T-helper 17 cell (primary cell): ENCODE measurements at places on chromosomes 13 and 19.

DNA sequence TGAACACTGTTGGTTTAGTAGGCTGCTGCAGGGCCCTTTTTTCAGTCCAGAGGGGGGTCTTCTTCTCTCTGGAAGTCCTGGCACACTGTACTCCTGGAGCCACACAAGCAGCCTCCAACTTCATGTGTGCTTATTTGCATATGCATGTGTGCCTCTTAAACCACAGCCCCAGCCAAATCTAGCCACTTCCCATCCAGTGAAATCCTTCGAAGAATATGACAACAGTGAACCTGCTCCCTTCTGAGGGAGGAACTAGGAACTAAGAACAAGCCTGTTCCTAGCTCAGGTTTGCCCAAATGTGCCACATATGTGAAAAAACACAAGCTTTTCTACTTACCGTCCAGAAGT lies 348.5 kb downstream of the FOXO1 start:
- no peak for DNase-seq

DNA sequence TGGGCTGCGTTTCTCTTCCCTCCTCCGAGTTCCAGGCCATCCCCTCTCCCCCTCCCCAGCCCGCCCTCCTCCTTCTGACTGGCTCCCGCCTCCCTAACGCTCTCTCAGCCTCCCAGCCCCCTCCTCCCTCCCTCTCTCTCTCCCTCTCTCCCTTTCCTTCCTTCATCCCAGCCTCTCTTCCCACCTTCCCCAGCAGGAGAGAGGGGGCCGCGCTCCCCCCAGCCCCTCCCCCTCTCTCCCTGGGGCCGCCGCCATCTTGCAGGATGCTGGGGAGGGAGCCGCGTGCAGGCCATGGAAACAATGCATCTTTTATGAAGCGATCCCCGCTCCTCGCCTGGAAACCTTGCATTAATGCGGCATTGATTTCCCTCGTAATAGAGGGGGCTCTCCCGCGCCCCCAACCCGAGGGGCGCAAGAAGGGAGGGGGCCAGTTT lies 42.6 kb upstream of the ADGRL1 start:
- peak; percentile 15 for DNase-seq

DNA sequence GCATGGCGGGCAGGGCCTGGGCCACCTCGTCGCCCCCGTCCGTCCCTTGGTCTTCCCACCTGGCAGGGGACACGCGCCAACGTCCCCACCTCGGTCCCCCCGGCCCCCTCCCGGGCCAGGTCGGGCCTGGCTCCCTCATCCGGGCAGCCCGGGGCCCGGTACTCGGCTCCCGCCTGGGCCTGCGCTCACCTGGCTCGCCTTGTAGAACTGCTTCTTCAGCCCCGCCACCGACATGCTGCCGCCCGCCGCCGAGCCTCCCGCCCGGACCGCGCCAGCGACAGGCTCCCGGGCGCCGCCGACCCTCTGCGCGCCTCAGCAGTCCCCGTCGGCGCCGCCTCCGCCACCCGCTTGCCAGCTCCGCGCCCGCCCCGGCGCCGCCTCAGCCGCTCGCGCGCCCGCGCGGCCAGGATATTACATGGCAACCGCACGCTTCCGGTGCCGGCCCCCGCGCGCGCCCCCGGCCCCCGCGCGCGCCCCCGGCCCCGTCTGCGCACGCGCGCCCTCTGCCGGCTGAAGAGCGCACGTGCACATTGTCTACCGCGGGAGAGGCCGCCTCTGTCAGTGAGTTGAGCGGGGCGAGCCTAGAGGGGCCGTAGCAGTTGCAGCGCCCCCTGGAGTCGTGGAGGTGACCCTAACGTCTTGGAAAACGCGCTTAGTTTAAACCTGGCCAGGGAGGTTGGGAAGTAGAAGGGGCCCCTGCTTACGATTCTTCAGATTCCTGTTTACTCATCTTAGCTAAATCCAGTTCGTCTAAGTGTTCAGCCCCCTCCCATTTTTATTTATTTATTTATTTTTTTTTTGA lies at the start of gene SH3GL1:
SH3GL1 (minus strand) TSS at position 413 of the 802 bp plus-strand sequence; CDS start at position 234, 179 bp downstream.
- DNase-seq, result peak; percentile 90

- no peak for DNase-seq
These were observed 49.7 kb upstream of the EHD2 start for GRCh38 chr19:47663435-47663910.

DNA sequence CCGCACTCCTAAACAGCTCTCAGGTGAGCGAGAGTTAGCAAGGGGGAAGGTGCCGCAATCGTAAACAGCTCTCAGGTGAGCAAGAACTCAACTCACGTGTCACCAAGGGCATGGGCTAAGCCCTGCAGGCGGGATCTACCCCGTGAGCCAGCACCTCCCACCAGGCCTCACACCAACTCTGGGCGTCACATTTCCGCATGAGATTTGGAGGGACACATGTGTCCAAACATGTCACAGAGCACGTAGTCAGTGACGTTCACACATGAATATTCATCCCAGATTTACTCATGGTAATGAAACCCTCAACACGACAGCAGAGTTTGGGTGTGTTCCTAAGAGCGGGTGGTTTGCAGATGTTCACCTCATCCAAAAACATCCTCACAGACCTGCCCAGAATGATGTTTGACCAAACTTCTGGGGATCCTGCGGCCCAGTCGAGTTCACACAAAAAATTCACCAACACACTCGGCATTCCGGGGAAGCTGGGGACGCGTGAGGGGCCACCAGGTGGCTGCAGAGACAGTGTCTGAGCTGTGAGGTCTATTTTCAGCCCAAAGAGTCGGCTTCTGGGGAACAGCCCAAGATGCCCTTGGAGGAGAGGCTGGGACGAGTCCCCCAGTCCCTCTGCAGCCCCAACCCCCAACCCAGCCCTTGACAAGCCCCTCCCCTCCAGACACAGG lies 19.6 kb downstream of the C2CD4C start:
- no peak for DNase-seq

- no peak for DNase-seq
These were observed 2.2 kb downstream of the ZIC2 start for GRCh38 chr13:99983499-99984401.

GRCh38 chr19:18009412-18010066 lies 1.6 kb downstream of the ARRDC2 start:
- DNase-seq, result no peak

DNA sequence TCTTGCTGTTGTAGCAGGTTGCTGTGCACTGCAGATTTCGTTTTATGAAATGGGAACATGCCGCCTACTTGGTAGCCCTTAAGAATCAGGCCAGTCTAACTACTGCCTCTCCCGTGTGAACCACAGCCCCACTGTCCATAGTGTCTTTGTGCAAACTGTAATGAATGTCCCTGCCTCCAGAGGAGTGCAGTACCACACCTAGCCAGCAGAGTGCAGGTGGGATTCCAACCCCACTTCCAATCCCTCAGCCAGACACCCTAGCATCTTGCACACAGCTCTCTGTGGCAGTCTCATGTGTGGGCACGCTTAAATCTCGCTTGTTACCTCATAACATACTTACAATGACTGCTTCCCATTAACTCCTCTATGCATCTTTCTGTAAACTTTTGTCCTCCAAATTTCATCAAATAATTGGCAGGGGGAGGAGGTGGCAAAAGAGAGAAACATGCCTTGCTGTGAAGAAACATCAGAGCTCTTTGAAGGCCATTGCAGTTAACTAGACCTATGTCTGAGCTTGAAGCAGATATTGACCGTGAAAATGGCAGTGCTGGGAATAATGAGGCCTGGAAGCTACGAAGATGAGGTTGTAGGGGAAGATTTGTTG lies 47.2 kb downstream of the ZAR1L start:
- peak; percentile 40 for DNase-seq

DNA sequence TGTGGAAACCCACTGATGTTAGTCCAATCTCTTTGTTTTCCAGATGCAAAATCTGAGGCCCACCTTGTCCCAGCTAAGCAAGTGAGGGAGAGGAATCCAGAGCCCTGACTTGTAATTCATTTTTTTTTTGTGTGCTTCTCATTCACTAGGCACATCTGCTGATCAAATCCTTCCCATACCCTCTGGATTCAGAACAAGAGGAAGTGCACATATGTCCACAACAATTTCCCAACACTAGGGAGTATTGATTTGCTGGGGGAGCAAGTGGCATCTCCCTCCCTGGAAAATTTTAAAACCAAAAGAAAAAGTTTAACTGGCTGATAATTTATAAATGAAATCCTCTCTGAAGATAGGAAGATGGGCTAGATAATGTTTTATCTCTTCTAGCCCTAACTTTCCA lies 94.6 kb upstream of the RFC3 start:
- no peak for DNase-seq

GRCh38 chr13:30845297-30846214 lies 60.5 kb upstream of the MEDAG start:
- DNase-seq, result no peak

GRCh38 chr13:111227405-111227804 lies 93.0 kb upstream of the TEX29 start:
- DNase-seq, result no peak

DNA sequence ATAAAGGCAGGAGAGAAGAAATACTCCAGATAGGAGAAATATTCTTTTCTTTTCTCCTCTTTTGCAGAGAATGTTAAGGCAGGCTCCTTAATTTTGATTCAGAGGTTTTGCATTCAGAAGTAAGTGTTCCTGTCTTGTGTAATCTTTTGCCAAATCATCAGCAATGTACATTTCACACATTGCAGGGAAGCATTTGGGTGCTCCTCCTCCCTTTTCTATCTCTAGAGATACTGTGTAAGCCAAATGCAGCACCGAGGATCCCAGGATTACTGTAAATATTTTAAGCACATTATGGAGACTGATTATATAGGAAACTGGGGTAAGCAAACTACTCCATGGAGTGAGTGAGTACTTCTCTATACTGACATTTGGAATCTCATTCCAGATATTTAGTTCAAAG lies 7.2 kb downstream of the ATP8A2 start:
- DNase-seq, result no peak

DNA sequence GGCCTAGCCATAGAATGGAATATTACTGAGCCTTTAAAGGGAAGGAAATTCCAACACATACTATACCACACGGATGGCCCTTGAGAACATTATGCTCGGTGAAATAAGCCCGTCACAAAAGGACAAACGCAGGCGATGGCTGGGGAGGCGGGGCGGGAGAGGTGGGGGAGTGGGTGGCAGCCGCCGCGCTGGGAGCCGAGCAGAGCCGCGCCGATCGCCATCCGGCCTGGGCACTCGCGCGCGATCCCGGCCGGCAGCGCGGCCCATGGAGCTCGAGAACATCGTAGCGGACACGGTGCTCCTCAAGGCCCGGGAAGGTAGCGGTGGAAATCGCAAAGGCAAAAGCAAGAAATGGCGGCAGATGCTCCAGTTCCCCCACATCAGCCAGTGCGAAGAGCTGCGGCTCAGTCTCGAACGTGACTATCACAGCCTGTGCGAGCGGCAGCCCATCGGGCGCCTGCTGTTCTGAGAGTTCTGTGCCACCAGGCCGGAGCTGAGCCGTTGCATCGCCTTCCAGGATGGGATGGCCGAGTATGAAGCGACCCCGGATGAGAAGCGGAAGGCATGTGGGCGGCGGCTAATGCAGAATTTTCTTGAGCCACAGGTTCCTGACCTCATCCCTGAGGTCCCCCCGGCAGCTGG lies 140.1 kb downstream of the ZDHHC20 start:
- no peak for DNase-seq

- DNase-seq, result no peak
These were observed 327.2 kb downstream of the GPC5 start for GRCh38 chr13:91725646-91726045.

- no peak for DNase-seq
These were observed 595.5 kb downstream of the TBC1D4 start for GRCh38 chr13:74886502-74886901.

- DNase-seq, result no peak
These were observed 22.2 kb upstream of the ZNF181 start for GRCh38 chr19:34711890-34712289.

GRCh38 chr19:33819880-33820781 lies 23.5 kb downstream of the KCTD15 start:
- peak; percentile 40 for DNase-seq

DNA sequence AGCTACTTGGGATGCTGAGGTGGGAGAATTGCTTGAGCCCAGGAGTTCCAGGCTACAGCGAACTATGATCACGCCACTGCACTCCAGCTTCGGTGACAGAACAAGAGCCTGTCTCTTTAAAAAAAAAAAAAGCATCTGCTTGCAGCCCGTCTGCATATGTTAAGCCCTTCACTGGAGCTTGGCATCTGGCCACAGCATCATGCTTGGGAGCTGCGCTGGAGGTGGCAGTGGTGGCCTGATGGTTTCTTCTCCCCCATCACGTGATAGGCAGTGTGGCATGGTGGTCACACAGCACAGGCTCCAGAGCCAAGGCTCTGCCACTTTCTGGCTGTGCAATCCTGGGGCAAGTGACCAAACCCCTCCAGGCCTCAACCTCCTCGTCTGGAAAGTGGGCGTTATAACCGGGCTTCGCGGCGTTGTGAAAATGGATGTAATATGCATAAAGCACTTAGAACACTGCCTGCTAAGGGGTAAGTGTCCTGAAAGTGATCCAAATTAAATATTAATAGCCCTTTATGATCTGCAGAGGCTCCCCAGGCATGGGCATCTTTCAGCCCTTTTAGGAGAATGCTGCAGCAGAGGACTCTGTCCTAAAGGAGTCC lies 24.4 kb downstream of the MARK4 start:
- DNase-seq, result no peak

DNA sequence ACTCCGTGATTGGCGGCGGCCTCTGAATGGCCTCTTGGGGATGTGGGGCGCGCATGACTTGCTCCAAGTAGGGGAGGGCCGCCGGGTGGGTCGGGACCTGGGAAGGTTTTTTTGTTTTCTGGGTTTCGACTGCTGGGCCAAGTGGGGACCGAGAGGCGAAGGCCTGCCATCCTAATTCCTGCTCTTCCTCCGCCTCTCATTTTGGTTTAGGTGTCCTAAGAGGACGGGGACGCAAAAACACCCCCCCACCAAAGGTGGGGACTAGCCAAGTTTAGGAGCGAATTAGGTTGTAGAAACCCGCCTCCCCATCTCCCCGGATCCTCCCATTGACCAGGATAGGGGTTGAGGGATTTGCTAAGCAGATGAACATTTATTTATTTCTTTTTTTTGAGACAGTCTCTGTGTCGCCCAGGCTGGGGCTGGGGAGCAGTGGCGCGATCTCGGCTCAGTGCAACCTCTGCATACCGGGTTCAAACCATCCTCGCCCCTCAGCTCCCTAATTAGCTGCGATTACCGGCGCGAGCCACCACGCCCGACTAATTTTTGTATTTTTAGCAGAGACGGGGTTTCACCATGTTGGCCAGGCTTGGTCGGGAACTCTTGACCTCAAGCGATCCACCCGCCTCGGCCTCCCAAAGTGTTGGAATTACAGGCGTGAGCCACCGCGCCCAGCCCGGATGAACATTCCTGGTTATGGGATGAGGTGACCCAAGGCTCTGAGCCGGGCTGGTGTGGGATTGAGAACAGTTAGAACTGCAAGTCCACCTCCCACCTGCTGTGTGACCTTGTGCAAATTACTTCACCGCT lies 838 bp downstream of the PPP2R1A start:
- DNase-seq, result no peak

- no peak for DNase-seq
These were observed 594.6 kb downstream of the PCDH9 start for GRCh38 chr13:66635526-66635925.

GRCh38 chr19:55692681-55693081 lies 17.7 kb downstream of the EPN1 start:
- DNase-seq, result no peak

DNA sequence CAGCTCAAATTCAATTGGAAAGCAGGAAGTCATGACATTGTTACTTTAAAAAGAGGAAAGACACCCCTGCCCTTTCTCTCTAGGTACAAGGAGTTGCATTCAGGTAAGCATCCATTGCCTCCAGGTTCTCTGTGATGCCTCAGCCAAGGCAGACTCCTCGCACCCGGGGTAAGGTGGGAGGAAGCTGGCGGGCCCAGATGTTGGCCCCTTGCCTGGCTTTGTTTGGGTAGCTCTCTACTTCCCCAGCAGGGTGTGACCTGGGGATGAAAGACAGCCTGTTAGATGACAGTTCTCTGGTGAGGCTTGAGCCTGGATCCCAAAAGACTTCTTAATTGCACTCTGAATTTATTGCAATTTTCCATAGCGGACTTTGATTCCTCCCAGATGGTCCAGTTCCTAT lies 25.6 kb downstream of the SHISA2 start:
- no peak for DNase-seq
